ENCODE measurements at places on chromosomes 3 and 15.

DNA sequence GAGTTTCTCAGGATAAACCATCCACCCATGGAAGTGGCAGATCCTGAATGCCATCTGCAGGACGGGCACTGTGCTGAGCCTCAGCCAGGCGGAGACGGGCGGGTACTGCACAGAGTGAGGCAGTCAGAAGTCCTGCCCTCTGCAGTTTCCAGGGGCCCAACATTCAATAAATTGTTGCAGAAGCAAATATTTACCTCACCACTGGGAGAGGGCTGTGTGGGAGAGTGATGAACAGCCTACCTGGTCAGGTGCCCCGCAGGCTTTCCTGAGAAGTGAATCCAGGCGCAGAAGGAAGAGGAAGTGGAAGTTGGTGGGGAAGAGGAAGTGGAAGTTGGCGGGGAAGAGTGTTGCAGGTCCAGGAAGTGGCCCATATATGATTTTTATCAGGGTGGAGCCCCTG, 100.8 kb downstream of the SLCO3A1 start:
- DNase-seq, result no peak

DNA sequence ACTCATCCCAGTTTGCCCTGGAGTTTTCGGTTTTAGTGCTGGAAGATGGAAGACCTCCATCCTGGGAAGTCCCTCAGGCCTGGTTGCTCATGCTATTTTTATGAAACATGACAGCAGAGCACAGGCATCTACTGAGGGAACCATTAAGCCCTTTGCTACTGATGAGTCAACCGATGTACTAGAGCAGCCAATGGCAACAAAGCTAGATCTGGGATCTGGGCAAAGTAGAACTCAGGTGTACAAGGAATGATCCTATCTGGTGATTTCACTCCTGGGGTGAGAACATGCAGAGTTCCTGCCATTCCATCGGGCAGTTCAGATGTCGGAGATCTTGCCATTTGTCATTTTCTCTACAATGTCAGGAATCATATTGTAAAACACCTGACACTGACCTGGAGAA, 166.2 kb upstream of the NSMCE3 start:
- no peak for DNase-seq

DNA sequence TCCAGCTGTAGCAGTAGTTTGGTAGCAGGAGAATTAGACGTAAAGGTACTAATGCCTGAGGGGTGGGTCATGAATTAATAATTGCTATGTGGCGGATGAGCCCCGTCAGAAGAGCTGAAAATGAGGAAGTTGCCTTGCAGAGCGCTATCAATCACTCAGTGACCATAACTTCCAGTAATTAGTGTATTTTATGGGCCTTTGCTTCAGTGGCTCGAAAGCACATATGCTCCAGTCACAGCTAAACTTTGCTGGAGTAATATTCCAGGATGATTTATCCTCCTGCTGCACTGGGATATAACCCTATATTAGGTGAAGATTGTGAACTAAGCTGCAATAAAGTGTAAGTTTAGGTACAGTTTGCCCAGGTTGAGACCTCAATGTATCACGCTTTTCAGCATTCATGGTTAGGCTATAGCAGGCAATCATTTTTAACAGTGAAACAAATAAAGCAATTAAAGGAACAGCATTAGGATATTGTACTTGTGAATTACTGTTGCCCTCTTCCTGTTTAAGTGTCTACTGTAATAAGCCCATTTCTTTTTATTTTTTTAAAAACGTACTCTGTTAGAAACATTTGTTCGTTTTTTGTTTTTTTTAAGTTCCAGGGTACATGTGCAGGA, 104.6 kb upstream of the SKOR1 start:
- no peak for DNase-seq

DNA sequence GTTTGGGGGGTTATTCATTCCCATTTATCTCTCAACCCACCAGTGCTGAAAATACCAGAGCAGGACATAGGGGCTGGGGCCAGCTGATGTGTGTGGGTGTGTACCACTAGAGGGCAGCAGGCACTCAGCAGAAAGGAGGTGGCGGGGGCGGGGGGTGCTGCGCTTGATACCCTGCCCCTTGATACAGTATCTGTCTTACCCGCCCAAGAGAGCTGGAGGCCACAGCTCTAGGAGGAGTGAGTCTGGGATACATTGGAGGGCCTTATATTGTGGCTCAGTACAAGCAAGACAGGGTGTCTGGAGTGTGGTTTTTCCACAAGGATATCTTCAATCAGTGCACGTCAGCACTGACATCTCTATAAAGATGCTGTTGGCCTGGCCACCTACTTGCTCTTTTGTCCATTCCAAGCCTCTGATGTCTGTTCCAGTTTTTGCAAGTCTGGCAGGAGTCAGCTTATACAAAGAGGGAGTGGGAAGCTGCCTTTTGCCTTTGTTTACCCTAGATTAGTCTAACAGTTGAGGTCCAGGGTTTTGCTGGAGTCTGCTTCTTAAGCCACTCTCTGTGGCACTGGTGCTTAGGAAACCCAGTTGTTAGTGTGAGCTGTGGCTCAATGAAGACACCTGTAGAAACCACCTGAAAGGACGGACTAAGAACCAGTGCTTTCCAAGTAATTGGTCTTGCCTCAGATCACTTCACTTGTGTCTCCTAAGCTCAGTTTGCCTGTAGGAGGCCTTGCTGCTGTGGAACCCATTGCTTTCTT, 1.5 kb upstream of the RBM15B start:
- DNase-seq, result peak; percentile 30

- DNase-seq, result no peak
Observed at GRCh38 chr15:31212326-31213080, 111.0 kb upstream of the TRPM1 start.

GRCh38 chr3:112089956-112090886, 4.0 kb downstream of the C3orf52 start:
- DNase-seq, result no peak

DNA sequence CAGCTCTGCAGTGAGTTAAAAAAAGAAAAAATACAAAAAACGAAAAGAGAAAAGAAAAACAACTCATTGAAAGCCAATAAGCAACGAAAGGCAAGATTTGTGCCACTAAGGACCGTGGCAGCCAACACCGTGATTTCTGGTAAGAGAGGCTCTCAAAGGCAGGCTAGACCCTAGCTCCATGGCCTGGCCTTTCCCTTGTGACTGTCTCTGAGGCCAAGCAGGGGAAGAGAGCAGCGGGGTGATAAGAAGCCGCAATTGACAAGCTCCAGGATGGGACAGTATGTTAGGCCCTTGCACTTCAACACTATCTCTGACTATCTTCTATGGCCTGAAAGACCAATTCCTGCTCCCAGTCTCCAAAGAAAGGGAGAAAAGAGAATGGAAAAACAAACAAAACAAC, 12.4 kb downstream of the APOD start:
- DNase-seq, result no peak

- DNase-seq, result no peak
Observed at GRCh38 chr15:48680841-48681240, 35.3 kb upstream of the FBN1 start.

DNA sequence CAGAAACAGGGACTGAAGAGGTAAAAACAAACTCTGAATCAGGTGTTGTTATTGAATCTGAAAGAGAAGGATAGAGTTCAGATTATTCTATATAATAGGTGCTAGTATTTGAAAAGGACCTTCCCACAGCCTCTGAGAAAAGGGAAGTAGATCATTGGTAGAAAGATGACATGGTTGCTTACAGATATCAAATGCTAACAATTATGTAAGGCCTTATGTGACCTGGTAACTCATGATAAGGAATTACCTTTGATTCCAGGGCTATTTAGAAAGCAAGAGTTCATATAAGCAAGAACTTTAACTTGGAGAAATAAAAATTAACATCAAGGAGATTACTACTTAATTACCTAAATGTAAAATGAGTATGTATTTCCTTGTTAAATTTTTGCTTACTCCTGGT, 7.6 kb downstream of the SLC27A2 start:
- DNase-seq, result no peak

- no peak for DNase-seq
Observed at GRCh38 chr3:111252779-111253178, 181.2 kb downstream of the NECTIN3 start.

DNA sequence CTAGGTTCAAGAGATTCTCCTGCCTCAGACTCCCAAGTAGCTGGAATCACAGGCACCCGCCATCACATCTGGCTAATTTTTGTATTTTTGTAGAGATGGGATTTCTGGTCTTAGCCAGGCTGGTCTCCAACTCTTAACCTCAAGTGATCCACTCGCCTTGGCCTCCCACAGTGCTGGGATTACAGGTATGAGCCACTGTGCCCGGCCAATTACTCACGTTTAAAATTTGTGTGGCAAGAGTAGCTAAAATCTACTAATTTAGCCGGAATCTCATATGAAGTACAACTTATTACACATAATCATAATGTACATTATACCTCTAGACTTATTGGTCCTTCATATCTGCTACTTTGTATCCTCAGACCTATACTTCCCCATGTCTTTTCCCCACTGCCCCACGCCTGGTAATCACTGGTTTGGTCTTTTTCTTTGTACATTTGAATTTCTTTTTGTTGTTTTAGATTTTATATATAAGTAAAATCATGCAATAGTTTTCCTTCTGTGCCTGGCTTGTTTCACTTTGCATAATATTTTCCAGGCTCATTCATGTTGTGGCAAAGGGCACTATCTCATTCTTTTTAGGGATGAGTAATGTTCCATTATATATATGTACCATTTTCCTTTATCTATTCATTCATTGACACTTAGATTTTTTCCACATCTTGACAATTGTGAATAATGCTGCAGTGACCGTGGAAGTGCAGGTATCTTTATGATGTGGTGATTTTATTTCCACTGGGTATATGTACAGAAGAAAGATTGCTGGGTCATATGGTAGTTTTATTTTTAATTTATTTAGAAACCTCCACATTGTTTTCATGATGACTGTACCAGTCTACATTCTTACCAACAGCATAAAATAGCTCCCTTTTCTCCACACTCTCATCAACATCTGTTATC, 605.0 kb upstream of the CBLB start:
- DNase-seq, result no peak

DNA sequence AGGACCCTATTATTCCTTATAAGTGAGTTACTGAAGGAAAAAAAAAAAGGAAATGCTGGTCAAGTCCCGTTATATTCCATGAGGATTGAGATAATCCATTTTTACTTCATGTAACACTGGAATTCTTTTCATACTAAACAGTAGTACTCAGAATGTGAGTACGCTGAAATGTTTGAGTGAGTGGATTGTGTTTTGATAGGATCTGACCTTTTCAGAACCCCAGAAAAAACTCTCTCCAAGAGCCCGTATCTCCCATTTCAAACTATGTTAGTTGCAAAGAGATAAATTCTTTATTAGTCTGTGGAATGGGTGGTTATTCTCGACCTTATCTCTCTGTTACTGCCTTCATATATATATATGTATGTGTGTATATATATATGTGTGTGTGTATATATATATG, 2.5 kb upstream of the LPP start:
- DNase-seq, result no peak

- no peak for DNase-seq
Observed at GRCh38 chr3:106067711-106068110, 198.9 kb upstream of the CBLB start.

DNA sequence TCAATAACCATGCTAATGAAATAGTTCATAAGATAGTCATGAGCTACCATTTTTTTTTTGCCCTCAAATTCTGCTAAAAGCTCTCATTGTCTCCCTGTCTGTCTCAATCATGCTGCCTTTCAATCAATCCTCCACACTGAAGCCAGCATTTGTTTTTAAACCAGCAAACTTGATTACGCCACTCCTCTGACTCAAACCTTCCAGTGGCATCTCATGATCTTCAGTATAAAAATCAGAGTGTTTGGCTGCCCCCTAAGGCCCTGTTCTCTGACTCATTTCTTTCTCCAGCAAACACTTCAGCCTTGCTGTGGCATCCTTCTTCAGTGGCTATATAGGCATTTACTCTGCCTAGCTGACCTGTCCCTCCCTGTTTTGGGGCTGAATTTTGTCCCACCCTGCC, 36.0 kb upstream of the EOMES start:
- no peak for DNase-seq

DNA sequence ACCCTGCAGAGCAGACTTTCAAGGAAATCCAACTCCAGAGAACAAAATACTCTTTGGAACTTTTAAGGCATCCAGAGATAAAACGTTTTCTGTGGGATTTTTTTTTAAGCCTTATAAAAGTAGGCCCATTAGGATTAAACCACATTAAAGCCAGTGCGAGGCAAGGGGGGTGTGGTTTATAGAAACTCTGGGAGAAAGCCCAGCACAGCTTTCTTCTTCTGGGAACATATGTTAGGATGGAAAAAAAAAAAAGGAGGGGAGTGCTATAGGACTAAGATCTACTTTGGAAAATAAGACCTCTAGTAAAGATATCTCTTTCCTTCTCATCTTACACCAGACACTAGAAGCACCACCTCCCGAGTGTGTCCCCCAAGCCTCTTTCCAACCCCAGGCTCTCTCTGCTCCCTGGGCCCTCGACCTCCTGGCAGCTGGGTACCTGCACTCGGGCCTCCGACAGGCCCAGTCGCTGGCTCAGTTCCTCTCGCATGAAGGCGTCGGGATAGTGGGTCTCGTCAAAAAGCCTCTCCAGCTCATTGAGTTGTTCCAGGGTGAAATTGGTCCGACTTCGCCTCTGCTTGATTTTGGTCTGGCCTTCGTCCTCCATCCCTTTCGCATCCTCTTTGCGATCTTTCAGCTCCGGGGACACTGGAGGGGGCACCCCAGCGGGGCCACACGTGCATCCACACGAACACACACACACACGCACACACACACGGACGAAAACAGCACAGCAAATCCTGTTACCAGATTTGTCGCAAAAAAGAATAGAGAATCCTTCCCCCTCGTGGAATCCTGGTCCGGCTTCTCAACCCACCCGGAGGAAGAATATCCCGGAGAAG, 3.8 kb downstream of the SHOX2 start:
- DNase-seq, result no peak

DNA sequence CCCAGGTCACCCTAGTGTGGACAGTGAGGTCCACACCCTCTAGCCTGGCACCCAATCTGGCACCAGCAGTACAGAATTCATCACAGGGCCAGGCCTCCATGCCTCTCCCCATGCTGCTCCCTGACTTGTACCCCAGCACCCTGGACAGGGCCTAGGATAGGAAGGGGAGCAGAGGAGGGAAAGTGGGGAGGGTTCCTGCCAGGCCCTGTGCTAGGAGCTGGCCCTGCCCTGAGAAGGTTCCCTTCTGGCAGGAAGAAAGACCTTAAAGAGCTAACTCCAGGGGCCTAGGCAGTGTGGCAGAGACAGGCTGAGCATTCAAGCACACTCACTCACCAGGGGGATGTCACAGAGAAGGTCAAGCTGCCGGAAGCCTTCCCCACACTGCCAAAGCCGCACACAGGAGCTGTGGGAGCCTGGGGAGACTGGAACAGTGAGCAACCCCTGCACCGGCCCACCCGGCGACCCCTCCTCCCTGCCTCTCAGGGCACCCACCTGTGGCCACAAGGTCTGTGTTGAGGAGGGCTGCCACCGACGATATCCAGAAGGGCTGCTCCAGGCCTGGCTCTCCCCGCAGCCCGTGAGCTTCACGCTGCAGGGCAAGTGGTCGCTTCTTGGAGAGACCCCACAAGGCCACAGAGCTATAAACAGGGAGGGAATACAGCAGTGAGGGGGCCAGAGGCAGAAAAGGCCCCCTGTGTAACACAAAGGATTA, 7.4 kb downstream of the RRP9 start:
- DNase-seq, result no peak

- DNase-seq, result peak; percentile 13
Observed at GRCh38 chr15:69939513-69940440, 157.9 kb downstream of the TLE3 start.

All from substantia nigra (tissue), 51 donors.